ENCODE measurements at places on chromosomes 6 and 20.

DNA sequence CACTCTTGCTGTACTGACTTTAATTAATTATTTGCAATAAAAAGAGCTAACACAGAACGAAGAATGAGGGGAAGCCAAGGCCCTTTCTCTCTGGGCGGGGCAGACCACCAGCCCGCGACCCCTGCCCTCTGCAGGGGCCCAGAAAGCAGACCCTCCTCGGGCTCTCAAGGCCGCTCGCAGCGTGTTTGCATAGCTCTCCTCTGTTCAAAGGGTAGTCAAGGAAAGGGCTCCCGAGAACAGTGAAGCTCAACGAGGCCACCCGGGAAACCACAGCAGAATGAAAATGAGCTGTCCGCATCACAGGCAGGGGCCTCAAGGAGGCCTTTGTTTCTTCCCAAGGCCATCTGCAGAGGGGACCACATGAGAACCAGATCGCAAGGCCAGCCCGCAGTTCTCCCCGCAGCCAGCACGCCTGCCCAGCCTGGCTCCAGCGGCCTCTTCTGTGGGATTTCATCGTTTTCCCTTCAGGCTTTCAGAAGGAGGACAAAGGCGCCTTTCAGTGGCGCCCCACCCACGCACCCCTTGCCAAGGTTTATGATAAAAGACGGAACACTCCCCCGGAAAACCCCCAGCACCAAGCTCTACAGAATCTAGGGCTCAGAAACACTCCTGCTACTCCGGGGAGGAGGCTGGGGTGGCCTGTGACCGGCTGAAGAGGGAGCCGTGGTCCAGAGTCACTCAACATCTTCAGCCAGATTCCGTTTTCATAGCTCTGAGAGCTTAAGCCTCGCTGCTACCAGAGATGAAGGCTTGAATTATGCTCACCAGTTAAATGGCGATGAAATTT lies 25.3 kb downstream of the ACSS1 start:
- no peak for DNase-seq

DNA sequence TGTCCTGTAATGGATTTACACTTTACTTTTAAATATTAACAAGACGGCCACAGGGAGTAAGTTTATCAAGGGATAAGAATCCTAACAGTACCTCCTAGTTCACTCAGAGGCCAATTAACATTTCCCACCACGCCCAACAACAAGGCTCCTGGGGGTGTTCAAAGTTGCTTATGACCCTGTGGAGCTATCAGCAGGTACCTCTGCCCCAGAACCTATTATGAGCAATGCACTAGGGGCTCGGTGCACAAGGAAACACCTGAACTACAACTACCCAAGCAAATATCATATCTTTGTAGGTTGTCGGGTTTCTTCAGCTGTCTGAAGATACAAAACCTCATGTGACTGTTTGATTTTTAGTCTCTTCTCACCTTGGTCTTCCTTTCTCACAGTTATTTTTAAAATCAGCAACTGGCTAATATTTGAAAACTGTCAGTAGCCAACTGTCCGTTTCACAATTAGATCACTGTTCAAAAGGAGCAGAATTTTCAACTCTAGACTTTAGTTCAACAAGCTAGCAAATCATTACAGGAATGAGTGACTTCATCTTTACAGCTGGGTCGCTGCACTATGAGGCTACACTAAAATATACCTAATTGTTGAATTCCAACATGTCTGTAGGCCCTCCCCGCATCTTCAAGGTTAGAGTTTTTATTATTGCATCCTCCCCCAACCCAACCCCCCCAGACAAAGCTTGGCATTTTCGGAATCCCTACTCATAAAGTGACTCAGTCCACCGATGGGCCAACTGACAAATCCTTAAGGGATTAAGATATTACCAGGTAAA lies 38.1 kb downstream of the B4GALT5 start:
- no peak for DNase-seq

DNA sequence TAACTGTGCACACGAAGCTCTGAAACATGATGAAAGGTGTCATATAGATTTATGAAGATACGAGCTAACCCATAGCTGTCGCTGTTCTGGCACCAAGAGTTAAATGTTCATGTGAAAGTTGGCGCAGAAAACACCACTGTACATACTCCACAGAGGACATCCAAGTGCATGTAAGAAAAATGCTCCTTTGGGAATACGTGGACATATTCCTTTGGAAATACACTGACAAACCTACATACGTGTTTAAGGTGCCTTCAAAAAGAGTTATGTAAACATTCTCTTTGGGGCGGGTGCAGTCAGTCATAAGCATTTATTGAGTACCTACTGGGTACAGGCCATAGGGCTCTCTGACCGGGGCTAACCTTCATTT lies 723 bp upstream of the ARID1B start:
- no peak for DNase-seq

DNA sequence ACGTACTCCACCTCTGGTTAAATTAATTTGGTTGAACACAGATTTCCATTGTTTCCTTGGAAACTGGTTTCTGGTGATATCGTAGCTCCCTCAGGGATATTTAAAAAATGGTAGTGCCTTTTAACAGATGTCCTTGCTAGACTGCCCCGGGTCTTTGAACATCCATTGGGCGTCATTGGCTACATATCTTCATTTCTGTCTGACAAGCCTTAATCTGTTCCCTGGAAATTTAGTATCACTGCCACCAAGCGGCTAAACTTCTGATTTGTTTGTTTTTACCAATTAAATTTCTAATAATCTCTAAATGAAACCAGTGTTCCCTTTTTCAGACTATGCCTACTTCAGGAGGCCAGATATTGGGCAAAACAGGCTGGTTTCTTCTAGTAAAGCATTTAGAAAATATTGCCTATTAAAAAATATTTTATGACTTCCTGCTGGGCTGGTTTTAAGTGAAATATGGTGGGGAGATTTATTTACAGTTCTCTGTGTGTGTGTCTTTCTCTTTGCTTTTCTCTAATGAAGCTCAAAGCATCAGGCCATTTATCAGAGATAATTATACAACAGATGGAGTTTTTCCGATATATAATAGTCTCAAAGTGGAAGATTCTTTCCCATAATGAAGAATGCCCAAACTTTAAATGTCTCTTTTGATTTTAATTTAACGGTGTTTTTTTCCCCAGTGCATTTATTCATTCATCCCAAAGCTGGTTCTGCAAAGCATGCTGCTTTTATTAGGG lies 249.5 kb downstream of the ZFAND3 start:
- no peak for DNase-seq

- DNase-seq = no peak
Observed at GRCh38 chr6:22756365-22756764, 187.0 kb downstream of the HDGFL1 start.

- no peak for DNase-seq
Observed at GRCh38 chr6:2714111-2714895, 36.4 kb downstream of the MYLK4 start.

DNA sequence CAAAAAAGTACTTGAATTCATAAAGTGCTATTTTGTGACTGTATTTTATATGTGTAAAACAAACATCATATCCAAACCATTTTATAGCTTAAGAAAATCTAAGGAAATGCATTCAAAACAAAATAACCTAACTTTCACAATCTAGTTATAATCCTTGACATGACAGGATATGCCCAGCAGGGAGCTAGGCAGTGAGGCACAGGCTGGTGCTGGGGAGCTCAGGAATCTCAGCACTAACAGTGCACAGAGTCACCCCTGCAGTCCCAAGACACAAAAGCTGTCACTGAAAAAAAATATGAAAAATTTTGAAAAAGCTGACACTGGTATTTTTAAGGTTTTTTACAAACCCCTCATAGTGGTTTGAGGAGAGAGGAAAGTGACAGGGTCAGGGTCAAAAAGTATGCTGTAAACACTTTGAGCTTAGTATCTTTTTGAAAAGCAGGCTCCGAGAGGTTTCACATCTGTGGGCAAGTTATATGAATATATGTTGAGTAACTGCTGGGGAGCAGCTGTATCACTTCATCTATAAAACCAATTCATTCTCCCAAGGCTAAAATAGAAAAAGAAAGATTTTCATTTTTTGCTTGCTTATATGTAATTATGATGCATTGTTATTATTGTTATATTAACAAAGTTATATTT lies 24.1 kb downstream of the LGSN start:
- no peak for DNase-seq

GRCh38 chr6:16092140-16092539 lies 36.7 kb upstream of the MYLIP start:
- no peak for DNase-seq

DNA sequence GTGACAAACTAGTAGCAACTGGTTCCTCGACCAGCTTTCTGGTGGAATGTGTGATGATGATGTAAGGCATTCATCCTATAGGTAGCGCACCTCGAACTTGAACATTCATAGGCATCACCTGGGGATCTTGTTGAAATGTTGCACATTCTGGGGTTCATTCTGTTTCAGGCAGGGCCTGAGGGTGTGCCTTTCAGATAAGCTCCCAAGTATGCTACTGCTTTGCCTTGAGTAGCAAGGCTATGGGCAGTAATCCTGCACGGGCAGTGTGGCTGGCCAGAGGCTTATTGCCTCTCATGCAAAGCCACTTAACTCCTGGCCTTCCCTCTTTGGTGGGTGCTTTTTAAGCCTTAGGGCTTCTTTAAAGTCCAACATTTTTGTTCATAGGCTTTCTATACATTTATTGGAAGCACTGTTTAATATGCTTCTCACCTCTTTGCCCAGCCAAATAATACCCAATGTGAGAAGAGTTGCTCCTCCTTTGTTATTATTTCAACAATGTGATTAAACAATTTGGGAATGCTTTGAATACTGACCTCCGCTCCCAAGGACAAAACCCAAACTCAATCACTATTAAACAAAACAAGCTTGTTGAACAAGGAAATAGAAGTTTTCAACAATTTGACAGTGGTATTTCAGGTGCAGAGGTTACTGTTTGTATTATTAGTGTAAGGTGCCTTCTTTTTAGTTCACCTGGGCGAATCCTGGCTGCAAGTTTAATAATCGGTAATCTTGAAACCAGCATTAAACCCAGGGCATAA lies 57.5 kb downstream of the JARID2 start:
- DNase-seq = no peak

DNA sequence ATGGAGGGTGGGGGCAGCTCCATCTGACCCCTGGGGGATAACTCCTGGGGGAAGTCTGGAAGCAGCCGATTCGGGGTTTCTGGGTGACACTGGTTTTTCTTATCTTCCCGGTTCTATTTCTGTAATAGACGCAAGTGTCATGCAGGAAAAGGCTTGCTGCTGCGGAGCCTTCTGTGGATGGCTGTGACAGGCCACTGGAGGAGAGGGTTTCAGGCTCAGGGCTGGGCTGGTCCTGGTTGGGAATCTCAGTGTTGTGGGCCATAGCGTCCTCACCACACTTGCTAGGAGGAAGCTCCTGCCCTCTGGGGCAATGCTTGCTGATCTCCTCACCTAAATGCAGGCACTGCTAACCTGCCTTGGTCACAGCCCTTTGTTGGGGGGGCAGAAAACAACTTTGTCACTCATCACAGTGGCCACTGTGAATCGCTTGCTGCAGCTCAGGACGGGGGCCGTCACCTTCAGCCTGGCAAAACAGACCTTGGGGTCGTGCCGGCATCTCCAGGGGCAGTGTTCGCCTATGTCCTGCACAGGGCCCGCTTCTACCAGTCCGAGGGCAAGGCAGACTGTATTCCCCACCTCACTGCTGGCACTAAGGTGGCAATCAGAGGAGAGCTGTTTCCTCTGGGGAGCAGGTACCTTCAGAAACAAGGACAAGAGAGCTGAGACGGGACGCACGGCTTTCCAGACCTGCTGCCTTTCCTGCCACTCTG lies 4.4 kb upstream of the TUBB1 start:
- DNase-seq = no peak

DNA sequence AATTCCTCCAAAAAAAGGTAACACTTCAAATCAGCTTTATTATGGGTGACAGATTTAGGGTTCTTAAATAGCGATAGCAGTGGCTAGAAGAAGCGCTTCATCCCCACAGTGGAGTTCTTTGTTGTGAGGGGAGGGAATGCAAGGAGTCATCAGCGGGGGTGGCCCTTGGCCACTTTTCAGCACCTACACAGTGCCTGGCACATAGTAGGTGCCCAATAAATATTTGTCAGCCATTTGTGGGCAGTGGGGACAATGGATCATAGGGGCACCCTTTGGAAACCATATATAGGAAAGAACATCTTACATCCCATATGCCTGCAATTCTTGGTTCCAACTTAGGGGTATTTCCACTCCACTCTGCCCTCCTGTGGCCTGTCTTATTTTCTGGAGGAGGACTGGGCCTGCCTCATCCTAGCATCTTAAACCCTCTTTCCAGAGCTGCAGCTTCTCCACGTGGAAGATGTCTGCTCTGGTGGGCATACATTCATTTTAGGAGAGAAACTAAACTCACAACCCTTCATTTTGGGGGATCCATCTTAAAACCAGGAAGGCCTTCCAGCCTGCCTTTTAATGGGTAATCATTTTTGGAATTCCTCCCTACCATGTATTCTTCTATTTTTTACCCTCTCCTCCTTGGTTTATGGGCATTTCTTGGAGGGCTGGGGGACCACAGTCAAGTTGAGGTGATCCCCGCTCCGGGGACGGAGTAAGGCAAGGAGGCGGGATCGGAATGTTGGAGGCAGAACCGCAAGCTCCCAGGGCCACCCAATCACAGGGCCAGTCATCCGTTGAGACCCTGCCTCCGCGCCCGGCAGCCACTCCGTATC lies 2.6 kb upstream of the GPSM3 start:
- no peak for DNase-seq

DNA sequence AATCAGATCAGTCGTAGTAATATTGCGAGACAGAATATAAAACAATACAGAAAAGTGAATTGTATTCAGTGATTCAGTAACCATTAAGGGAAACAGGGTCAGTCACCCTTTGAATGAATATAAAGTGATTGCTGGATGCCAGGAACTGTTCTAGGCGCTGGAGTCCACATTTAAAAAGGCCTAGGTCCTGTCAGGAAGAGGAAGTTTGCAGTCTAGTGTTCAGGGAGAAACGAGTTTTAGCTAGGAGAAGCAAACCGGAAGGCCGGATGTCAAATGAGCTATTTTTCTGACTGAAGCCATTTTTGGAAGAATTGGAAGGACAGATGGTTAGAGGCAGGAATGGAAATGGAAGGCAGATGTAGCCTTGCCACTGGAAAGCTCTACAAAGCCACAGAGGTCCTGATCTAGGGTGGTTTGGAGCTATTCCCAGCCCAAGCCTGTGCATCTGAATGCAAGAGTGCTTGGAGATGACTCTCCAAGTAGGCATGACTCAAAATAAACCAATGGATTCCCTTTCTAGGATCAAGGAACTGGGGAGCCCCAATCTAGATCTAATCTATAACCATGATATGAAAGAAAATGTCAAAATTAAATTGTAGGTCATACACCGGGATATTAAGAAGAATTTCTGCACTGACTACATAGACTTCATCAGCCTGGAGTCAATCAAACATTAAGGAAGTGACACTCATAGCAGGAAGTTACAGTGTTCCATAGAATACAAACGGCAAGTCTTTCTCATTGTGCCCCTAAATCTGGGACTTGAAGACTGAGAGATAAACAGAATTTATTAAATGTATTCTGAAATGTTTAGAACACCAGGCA lies 36.8 kb upstream of the CDKAL1 start:
- DNase-seq = no peak

- DNase-seq = no peak
Observed at GRCh38 chr6:71879016-71879415, 7.3 kb upstream of the RIMS1 start.

DNA sequence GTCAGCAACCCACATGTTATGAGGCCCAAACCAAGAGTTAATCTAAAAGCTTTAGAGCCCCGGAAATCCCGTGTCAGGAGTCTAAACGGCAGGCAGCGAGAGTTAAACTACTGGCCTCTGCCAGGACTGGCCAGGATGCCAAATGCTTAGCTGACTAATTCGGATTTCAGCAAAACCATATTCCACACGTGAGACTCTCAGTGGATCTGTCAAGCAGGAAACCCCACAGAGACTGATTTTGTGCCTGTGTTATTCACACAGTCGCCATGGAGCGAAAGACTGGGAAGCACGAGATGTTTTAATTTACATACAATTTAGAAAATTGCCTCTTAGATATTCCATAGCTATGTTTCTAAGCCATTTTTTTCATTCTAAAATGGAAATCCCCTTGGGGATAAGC lies 152.9 kb downstream of the RNASET2 start:
- DNase-seq = no peak

All from stimulated activated CD4-positive, alpha-beta T cell treated with anti-CD3 and anti-CD28 coated beads, Interleukin-1b, Interleukin-23, amount 100 ng/mL, for 1 hour (primary cell).